ENCODE measurements at places on chromosomes 7 and 10. TPM values are rescaled to one million over a fixed set of nuclear protein-coding genes. Genes with fewer than 3 reads are reported as not detected.

- no peak for DNase-seq
These were observed 145.2 kb downstream of the GRM3 start for GRCh38 chr7:86788948-86789347.

DNA sequence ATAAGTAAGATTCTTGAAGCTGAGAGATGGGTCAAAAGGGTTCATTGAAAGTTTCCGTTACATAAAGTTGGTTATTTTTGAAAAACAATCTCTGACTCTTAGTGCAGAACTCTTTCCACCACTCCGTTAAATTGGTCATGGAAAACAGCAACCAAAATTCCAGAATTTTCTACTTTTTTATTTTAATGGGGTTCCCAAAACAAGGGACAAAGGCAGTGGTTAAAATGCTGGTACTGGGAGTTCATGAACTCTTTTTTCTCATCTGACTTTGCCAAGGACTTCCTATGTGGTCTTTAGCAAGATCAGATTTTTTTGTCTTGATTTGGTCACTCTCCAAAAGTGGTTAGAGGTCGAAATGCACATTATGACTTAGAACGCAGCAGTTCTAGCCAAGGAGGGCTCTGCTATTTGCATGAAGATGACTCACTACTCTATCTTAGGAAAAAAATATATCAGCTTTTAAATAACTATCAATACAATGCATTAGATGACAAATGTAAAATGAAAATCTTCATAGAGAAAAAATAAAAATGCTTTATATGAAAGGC lies 145.7 kb downstream of the REEP3 start:
- peak; percentile 99 for DNase-seq

DNA sequence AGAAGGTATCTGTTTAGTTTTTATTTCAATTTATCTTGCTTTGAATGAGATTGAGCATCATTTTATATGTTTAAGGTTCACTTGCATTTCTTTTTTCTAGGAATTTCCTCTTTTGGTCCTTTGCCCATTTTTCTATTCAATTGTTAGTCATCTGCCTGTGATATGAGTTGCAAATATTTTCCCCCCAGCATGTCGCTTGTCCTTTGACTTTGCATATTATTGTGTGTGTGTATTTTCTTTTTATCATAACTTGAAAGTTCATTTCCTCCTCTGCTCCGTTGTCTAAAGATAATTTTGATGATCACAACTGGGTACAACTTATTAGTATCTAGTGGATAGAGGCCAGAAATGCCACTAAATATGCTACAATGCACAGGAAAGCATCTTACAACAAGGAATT lies 132.7 kb upstream of the MDFIC start:
- DNase-seq: peak; percentile 29

DNA sequence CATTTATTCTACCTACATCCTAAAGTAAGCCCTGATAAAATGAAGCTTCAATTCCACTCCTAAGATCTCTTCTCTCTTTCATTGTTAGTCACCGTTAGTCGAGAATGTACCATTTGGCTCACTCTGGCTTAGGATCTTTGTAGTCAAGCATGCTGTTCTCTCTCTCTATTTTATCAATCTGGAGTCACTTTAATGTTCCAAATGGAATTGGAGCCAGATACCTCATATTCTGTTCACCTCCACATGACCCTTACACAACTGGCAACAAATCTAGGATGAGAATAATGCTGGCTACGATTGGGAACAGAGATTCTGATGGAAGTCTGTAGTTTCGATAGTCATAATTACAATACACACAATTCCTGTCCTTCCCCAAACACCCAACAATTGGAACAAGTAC lies 213.7 kb downstream of the TWIST1 start:
- no peak for DNase-seq

DNA sequence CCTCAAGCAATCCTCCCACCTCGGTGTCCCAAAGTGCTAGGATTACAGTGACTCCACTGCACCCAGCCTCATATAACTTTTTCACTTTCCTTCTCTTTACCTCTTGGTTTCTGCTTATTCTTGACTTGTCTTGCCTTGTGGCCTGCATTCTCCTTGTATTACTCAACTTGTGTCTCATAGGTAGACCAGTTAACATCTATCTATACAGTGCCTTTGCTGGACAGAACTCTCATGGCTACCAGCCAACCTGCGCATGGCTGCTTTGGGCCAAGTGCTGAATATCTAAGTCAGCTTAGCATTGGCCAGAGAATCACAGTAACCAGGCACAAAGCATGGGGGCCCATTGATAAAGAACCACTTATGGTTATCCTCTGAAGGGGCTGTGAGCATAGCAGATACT lies 42.6 kb upstream of the ZNRF2 start:
- DNase-seq: no peak

DNA sequence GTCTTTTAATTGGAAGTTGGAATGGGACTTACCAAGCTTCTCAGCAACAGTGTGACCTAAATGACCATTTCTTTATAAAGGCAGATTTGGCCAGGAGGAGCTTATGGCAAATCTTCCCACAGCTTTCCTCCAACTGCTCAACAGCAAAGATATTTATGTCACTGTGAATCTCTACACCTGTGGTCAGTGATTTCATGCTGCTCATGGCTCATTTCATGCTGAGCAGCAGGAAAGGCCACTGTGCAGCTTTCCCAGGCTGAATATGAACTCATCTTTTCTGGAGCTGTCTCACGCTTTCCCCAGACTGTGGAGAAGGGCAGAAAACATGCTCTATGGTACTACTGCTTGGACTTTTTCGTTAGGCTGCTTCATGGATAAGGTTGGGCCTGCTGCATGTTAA lies 29.8 kb downstream of the CALCR start:
- DNase-seq: no peak

DNA sequence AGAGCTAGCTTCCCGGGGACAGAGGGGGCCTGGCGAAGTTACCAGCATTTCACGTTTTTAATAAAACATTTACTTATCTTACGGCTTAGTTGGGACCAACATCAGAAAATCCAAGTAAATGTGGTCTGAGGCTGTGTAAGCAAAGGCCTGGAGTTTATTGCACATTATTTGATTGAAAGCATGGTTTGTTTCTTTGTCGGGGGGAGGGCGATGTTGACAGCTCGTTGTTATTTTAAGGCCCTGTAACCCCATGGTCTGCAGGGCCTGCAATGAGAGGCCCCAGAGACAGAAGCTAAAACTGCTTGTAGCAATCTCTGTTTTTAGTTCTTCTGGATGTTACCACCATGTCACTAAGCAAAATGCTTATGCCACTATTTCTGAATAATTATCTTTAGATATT lies 88.9 kb downstream of the MYOF start:
- no peak for DNase-seq

DNA sequence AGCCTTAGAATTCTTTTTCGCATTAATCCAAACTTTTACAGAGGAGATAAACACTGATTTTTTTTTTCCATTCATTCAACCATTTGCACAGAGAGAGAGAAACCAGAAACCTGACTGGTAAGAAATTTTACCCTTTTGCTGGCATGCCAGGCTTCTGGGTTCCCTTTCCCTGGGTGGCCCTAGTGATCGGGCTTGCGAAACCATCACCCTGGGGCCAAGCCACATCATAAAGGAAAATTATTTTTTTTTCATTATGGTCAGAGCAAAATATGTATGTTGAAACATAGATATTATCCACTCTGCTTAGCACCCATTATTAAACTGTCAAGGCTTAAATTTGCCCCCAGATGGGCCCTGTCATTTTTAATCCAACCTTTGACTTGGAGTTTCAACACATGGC lies 55.4 kb upstream of the INHBA start:
- no peak for DNase-seq

Gene RAMP3
- polyA plus RNA-seq: not detected

DNA sequence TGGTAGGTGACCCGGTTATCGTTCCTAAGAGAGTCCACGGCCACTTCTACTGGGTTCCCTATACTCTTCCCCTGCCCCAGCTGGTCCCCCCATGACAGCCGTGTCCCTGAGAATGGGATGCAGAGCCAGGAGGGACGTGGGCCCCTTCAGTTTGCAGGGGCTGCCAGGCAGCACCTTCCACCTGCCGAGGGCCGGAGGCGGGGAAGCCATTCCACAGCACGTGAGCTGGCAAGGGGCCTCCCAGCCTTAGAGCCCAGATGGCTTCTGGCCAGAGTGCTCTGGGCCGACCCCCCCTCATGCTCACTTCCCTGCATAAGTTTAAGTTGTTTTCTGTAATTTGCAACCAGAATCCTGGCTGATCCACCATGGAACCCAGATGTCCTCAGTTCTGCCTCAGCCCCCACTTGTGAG lies 39.0 kb downstream of the DIP2C start:
- no peak for DNase-seq

DNA sequence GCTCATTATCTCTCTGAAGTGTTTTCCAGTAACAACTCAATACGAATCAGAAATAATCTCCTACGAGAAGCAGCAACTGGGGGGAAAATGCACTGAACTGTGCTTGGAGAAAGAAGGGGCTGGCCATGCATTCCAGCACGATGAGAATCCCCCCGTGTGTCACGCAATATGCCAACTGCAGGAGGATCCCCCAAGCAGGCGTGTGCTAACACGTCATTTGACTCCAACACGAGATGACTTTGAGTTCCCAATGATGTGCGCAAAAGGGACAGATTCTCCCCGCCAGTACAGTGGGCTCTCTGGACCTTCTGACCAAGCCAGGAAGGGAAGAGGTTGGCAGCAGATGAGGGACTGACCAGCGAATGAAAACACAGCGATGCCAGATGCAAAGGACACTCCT lies 105.5 kb downstream of the KCNMA1 start:
- peak; percentile 86 for DNase-seq

- DNase-seq: peak; percentile 62
These were observed 71.3 kb upstream of the CSTF2T start for GRCh38 chr10:51770709-51771108.

GRCh38 chr10:94129393-94130130 lies 135.8 kb downstream of the PLCE1 start:
- peak; percentile 63 for DNase-seq

Gene FAM237B
- 0.03 TPM for polyA plus RNA-seq

DNA sequence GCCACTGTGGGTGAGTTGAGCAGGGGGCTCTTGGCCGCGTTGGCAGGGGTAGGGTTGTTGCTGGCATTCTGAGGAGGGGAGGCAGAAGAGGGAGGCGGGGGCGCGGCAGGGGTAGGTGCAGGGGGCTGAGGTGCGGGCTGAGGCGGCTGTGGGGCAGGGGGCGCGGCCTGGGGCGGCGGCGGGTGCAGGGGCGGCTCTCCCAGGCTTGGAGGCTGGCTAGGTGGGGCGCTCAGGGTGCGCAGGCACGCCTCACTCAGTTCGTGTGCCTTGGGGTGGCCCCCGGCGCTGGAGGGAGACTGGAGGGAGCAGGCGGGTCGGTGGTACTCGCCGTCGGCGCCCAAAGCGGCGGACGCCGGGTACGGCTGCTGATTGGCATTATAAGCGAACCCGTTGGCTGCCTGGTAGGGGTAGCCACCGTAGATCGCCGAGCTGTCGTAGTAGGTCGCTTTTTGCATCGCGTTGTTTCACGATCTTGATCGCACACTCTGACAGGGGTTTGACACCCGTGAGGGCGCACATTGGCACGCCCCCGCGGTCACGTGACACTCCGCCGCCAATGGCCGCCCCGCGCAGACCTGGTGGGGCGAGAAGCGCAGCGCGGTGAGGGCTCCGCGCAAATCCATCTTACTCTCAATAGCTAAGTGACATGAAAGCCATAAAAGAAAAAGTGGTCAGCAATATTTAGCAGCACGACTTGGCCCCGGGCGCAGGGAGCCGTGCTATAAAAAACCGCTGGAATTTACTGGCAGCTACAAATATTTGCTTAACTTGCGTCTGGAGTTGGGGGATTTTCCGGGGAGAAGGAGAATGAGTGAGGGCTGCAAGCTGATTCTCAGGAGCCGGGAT lies 7.9 kb upstream of the HOXA2 start:
- DNase-seq: peak; percentile 98

GRCh38 chr7:144416341-144416740 lies 12.8 kb upstream of the NOBOX start:
- no peak for DNase-seq

DNA sequence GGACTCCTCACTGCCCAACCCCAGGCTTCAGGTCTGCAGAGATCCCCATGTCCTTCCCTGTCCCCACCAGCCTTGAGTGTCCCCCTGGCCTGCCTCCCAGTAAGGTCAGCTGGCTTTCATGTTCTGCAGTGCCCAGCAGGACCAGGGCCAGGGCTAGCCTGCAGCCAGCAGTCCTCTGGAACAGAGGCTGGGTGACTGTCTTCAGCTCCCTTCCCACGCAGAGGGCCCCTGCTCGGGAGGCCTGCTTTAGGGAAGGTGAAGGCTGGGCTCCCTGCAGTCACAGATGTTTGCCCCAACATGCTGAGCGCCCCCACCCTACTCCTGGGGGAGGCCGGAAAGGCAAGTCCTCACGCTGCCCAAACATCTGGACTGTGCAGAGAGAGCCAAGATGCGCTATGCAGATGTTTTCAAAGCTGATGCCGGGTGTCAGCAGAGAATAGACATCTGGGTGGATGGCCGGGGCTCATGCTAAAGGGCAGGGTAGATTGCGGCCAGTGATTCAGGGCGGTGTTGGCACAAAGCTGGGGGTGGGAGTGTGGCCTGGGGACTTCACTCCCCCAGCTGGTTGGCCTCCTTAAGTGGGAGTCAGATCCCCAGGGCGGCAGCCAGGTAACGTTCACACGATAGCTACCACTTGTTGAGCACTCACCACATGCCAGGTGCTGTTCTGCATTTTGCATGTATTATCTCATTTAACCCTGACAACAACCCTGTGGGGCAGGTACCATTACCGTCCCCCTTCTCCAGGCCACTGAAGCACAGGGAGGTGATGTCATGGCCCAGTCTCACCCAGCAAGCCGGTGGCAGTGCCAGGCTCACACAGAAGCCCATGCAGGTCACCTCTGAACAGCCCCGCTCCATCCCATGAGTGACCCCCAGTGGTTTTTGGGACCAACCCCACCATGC lies 71.2 kb upstream of the COL13A1 start:
- peak; percentile 96 for DNase-seq

Gene PTPRN2
- 0.54 TPM for polyA plus RNA-seq

- DNase-seq: no peak
These were observed 30.9 kb downstream of the DNAJC1 start for GRCh38 chr10:21972584-21972983.

Gene SLC26A4
- 0.51 TPM for polyA plus RNA-seq

DNA sequence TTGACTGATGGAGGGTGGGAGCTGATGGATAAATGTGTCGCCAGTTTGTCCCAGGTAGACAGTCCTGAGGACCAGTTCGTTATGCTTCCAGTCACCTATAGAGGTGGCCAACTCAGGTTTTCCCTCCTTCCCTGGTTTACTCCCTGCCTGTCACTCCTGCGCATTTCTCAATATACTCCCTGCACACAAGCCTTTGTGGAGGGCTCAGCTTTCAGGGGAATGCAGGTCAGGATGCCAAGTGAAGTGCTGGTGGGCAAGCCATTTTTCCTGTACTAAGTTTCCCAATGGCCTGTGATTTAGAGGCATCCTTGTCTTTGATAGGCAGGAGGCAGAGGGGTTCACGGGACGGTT lies 473.5 kb upstream of the ZMIZ1 start:
- no peak for DNase-seq

DNA sequence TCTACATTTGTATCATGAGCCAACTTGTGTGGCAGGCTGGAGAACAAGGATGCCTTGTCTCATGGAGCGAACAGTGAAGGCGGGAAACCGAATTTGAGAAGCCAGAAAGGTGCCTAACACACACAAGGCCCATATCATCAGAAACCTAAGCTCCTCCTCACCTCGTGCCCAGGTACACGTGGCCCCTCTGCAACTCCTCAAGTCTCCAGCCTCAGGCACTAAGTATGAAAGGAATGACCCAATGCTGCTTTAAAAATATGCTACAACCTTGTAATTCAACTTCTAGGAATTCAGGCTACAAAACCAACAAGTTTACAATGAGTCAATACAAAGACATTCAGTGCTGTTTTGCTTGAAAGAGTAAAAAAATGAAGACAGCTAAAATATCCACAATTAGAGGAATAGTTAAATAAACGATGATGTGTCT lies 95.7 kb downstream of the CDK6 start:
- DNase-seq: peak; percentile 69

Measured in fibroblast of lung (primary cell).